ENCODE measurements at places on chromosomes 1 and 21.

GRCh38 chr1:240455228-240455821 is 156.6 kb downstream of the GREM2 start:
- peak; percentile 8 for DNase-seq

GRCh38 chr21:21971384-21971783 is 973.2 kb downstream of the NCAM2 start:
- DNase-seq: no peak

- peak; percentile 51 for DNase-seq
These were observed 66.3 kb upstream of the DIRAS3 start for GRCh38 chr1:68116643-68117235.

- no peak for DNase-seq
These were observed 1.7 kb downstream of the DHCR24 start for GRCh38 chr1:54885237-54885679.
